ENCODE measurements at places on chromosomes 1 and 21.

DNA sequence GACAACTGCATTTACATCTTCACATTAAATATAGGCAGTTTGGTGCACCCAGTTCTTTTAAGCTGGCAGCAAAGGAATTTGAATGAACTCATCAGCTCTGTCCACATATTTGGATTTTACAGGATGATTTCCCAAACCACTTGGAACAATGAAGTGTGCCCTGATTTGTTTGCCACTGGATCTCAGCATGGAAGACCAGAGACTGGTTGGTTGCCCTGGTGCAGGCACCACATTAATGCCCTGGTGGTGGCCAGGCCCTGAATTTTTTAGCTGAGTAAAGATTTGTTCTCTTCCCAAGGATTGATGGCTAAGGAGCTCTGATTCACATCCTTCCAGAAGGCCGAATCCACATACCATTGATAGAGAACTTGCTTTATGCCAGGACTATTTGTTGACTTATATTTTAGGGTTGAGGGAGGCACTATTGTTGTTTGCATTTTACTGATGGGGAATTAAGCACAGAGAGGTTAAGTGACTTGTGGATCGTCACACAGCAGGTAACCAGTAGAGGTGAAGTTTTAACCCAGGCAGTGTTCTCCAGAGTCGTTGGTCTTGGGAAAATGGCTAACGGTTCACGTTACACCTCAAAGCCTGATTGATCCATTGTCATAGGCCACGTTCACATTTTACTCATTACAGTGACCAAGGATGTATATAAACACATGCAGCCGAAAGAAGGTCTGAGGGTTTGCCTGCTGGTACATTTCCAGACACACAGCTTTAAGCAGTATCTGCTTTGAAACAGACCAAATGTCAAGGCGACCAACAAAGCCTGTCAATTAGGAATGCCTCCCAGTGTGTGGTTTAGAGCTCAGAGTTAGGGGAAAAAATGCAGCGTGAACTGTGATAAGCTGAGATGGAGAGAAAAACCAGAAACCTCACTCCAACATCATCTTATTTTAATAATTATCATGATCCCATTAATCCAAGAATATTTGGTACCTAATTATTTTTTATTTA, 50.7 kb downstream of the KAZN start:
- no peak for DNase-seq

GRCh38 chr1:40161888-40162397, 756 bp downstream of the RLF start:
- no peak for DNase-seq

- DNase-seq, result no peak
Observed at GRCh38 chr1:219331424-219331823, 157.7 kb downstream of the LYPLAL1 start.

GRCh38 chr1:44318097-44319088, 36.7 kb downstream of the ERI3 start:
- DNase-seq, result peak; percentile 31

GRCh38 chr1:248748211-248748610, 7.3 kb downstream of the LYPD8 start:
- DNase-seq, result no peak

DNA sequence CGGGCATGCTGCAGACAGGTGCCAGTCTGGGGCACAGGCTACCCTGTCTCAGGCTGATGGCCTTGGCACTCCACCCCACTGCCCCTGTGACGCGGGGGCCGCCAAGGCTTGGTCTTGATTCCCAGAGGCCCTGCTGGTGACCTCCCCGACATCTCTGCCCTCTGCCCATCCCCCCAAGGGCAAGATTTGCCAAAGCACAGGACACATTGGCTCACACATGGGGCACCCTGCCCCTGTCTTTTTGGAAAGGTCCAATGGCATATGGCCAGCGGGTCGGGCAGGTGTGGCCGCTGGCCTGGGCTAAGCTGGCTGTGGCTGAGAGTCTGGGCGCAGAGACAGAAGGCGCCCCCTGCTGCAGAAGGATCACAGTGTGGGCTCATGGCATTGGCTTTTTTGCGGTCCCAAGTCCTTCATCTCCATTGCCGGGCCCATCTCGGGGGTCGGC, 4.6 kb downstream of the MIB2 start:
- no peak for DNase-seq

DNA sequence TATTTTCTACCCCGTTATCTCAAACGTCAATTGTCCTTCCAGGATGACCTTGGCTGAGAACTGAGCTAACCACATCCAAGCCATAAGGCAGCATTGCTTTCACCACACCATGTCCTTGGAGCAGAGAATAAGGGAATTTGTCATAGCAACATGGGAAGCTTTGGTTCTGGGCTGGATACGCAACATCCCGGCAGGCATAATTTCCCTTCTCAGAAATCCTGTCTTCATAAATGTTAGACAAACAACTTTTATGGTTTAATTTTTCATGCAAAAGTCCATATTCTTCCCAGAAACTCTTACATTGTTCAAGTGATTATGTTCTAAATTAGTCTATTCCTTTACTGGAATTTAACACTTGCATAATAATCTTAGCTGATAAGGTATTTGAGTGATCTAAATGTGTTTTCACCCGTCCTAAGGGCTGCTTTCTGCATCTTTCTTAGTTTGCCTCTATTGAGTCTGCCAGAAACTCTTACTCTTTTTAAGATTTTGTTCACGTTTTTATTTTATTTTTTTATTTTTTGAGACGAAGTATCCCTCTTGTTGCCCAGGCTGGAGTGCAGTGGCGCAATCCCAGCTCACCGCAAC, 51.8 kb downstream of the KCNJ15 start:
- DNase-seq, result no peak

DNA sequence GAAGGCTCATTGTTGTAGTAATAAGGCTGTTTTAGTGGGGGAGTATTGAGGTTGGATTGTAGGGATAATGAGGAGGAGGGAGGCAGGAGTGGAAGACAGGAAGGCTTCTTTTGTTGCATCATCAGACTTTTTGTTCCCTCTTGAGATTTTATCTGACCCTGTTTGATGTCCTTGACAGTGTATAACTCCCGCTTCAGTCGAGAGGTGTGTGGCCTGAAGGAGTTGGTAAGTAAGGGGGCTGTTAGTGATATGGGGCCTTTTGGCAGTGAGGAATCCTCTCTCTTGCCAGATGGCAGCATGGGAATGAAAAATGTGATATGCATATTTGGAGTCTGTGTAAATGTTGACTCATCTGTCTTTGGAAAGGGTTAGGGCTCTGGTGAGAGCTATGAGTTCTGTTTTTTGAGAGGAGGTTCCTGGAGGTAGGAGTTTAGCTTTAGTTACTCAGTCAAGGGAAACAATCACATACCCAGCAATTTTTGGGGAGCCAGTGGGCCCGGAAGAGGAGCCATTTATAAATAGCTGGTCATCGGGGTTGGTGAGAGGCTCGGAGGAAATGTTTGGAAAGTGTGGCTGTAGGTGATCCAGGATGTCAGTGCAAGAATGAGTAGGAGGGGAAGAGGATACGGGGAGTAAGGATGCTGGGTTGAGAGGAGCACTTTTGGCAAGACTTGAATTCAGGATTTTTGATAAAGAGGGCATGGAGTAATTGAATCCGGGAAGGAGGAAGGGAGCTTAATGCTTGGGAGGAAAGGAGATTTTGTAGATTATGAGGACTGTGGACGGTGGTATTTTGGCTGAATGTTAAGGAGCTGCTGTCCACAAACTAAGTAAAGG, 136.7 kb upstream of the ETV3 start:
- DNase-seq, result no peak

DNA sequence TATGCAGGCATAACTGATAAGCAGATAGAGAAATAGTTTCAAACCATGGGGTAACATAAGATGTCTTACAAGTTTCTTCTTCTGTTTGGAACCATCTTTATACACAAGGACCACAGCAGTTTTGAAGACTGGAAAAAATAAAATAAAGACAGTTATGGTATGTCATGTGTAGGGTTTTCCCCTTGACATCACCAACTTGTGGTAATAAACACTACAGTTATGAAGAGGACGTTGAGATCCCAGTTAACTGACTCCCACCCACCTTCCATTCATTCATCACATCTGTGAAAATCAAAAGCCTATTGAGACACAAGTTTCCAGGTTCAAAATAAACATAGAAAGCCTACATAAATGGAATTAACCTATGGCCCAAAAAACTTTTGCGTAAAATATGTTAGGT, 92.5 kb upstream of the KRTAP19-8 start:
- DNase-seq, result peak; percentile 65

DNA sequence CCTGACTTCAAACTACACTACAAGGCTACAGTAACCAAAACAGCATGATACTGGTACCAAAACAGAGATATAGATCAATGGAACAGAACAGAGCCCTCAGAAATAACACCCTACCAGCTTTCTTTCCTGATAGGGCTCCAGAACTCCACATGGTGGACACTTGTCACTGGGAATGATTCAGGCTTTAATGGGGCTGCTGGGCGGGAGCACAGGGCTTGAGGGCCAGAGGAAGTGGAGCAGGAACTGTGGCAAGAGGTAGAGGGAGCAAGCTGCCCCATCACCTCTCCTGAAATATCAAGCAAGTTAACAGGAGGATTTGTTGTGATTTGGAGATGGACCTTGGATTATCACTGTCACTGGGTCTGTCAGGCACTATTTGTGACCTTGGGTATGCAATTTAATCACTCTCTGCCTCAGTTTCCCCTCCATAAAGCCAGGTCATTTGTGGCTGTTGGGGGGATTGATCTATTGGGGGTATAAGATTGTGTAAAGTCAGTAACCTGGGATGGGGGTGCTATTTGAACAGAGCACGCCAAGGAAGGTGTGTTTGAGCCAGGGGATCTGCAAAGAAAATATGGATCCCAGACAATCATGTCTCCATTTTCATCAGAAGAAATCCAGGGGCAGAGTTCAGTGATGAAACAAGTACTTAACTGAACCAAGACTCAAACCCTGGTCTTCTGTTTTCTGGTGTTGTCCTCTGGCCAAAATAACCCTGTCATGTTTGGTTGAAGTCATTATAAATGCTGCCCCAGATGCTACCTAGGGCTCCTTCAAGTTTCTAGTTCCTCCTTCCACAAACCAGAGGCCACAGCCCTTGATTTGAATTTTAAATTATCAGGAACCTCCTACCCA, 25.2 kb downstream of the ETS2 start:
- no peak for DNase-seq

GRCh38 chr1:178232108-178232507, 138.2 kb downstream of the RASAL2 start:
- no peak for DNase-seq

GRCh38 chr1:23263380-23263887, 46.1 kb upstream of the HTR1D start:
- no peak for DNase-seq

DNA sequence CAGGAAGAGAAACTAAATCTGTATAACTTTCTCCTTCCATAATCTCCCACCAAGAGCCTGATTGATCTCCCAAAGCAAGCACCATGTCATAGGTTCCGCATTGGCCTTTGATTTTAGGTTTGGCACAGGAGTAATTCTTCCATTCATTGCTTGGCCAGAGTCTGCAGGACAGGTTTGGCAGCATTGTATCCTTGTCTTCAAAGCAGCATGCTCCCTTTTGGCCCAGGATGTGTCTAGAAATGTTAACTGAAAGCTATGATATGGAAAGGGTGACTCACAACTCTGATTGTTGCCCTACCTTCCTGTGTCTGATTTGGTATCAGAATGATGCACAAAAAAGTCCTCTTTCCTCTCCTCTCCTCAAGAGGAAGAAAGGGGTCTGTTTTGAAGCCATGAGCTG, 824.3 kb upstream of the PRMT6 start:
- DNase-seq, result no peak

DNA sequence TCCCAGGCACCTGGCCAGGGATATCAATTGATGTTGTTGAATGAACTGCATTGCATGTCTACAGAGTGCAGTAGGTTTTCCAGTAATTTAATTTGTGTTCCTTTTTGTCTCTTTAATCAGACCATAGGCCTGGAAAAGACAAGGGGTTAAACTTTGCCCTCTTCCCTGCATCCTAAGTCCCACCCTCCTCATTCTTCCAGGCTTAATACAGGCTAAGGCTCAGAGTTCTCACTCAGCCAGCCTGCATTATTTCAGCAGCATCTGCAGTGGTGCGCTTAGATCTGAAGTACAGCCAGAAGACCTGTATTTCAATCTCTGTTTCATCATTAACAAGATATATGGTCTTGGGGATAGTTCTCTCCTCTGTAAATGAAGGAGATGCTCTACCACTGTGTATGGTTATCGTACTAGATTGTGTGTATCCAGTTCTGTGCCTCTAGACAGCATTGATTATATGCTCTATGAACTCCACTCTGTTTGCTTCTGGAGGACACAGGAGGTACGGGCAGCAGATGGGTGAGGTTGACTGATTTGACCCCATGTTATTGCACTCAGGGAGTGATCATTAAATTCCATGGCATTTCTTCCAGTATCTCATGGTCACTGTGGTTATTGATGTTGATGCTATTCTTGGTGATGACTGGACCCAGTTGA, 286.1 kb downstream of the RPS6KC1 start:
- DNase-seq, result no peak

DNA sequence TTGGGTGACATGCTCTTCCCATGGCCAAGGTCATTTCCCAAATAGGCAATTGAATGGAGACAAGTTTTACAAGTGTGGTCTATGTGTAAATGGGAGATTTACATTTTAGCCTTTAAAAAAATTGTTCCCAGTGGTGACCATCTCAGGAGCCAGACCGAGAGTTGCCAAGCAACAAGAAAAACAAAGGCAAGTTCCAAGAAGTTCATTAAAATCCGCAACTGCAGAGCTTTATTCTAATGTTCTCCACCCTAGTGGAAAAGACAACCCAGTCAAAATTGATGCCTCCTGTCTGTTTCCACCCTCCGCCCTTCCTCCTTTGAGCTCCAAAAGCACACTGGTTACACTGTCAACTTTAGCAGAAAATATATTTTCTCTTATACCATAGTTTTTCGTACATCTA, 33.2 kb upstream of the CD55 start:
- no peak for DNase-seq

- DNase-seq, result no peak
Observed at GRCh38 chr1:203321273-203322052, 16.1 kb downstream of the BTG2 start.

- DNase-seq, result no peak
Observed at GRCh38 chr1:203346060-203346768, 4.7 kb downstream of the FMOD start.

DNA sequence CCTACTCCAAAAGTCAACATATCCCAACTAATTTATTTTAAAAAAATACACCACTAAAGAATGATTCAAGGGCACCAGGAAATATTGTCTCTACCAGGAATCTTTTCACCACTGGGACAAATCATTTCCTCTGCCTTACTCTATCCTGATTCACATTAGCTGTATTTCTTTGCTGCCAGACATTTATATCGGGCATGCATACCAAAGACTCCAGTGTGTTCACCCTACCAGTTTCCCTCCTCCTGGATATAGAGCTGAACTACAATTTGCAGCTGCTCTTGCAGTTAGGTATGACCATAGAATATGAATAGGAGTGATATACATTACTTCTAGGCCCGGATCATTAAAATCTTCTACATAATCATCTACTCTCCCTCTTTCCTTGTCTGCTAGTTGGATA, 7.6 kb downstream of the KCNJ6 start:
- DNase-seq, result no peak

GRCh38 chr1:163896001-163896400, 574.2 kb downstream of the NUF2 start:
- no peak for DNase-seq

GRCh38 chr21:33839167-33839716, 76.4 kb downstream of the ATP5PO start:
- DNase-seq, result no peak

- no peak for DNase-seq
Observed at GRCh38 chr1:159669338-159669737, 45.1 kb downstream of the CRP start.
